ENCODE measurements at places on chromosomes 2 and 18.

- no peak for DNase-seq
Measured at GRCh38 chr2:28277466-28277865, 115.2 kb upstream of the FOSL2 start.

- DNase-seq = peak; percentile 89
Measured at GRCh38 chr2:234288974-234289455, 207.9 kb downstream of the ARL4C start.

- no peak for DNase-seq
Measured at GRCh38 chr2:110819711-110820110, 87.3 kb downstream of the ACOXL start.

GRCh38 chr2:79248776-79249175, 89.2 kb upstream of the REG3A start:
- no peak for DNase-seq

GRCh38 chr2:212477571-212477970, 61.0 kb downstream of the ERBB4 start:
- no peak for DNase-seq

GRCh38 chr2:10522726-10523405, 74.7 kb upstream of the ODC1 start:
- DNase-seq = peak; percentile 44

DNA sequence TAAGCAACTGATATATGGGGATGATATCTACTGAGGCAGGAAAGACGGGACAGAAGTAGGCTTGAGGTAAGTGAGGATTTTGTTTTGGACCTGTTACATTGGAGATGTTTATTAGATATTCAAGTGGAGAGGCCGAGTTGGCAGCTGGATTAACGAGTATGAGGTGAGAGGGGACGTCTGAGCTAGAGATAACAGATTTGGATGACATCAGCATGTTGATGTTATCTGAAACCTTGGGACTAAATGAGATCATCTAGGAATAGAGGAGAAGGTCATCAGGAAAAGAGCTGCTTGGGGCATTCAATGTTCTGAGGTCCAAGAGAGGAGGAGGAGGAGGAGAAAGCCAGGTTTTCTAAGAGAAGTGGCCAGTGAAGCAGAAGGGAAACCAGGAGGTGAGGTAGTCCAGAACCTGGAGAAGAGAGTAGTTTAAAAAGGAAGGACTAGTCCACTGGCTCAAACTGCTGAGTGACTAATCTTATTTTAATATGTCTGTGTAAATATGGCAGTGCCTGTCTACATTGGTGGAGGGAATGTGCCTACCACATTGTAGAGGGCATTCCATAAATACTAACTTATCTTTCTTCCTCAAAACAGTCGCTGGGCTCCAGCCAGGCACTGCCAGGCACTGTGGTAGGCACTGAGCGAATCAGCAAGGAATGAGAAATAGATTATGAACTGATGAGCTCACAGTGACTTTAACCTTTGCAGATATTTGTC, 488.3 kb downstream of the DLGAP1 start:
- DNase-seq = no peak

DNA sequence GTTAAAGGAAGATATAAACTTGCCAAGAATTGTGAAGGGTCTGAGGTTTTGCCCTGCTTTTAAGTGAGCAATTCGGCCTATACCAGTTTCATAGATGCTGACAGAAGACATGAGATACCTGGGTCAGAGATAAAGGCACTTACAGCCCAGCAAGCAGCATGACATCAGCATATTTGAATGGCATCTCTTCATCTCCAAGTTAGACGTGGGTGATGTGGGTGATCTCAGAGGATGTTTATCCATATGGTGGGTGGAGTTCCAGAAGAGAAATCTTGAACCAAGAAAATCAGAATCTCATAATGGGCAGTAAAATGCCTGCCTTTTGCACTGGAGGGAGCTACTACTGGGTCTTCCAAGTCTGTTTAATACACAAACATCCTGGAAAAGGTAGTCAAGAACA, 44.7 kb downstream of the GYPC start:
- DNase-seq = no peak

DNA sequence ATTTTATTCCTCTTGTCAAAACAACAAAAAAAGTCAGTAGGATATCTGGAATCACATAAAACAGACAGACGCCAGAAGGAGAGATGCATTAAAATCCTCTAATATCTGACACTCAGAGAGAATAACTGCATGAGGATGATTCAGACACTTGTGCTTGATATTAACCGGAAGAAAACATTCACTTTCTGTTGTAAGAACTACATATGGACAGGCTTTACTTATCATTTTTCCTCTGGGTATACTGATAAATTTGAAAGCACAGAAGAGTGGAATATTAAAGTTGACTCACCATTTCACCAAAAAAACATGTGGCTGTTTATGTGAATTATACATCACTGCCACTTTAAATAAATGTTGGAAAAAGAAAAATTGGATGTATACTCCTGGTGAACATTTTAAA, 589.1 kb upstream of the CDH2 start:
- no peak for DNase-seq
